ENCODE measurements at places on chromosomes 4 and X.

- no peak for DNase-seq
These were observed 473.7 kb downstream of the GBA3 start for GRCh38 chr4:23166407-23166806.

GRCh38 chr4:181702864-181703495 is 540.2 kb upstream of the TENM3 start:
- DNase-seq: no peak

DNA sequence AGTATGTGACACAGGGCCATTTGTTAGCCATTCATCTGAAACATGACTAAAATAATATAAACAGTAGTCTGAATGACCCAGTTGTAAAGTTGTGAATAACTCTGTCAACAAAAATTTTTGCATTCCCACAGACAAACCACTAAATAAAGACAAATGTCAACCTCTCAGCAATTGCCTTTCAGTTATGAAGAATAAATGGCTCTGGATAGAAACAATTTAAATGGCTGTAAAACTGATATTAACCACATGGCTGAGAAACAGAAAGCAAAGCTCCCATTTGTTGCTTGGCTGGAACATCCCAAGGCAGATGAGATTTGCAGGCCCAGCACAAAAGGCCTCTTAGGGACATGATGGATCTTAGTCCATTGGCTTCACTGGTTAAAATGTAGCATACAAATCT is 296.3 kb downstream of the GALNTL6 start:
- no peak for DNase-seq

GRCh38 chrX:151013164-151013743 is 30.1 kb downstream of the HMGB3 start:
- no peak for DNase-seq

- DNase-seq: no peak
These were observed 230.1 kb upstream of the FTHL17 start for GRCh38 chrX:31301941-31302340.

GRCh38 chr4:148007314-148007760 is 275.4 kb downstream of the ARHGAP10 start:
- peak; percentile 80 for DNase-seq

DNA sequence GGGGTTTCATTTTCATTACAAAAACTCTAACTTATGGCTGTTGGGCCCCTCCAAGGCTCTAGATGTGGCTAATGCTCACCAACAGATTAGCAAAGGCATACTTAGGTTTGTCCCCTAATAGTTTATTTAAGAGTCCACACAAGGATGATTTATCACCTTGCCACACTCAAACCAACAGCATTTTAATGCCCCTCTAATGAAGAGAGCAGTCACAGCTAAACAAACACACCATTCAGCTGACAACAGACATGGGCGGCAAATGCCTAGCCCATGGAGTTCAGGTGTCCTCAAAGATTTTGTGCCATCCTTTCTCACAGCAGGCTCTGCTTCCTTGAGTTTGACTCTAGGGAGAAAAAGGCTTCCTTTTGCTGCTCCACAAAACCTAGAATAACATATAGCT is 61.8 kb upstream of the CITED1 start:
- DNase-seq: no peak

GRCh38 chr4:74475091-74475800 is 30.3 kb downstream of the AREG start:
- DNase-seq: no peak

DNA sequence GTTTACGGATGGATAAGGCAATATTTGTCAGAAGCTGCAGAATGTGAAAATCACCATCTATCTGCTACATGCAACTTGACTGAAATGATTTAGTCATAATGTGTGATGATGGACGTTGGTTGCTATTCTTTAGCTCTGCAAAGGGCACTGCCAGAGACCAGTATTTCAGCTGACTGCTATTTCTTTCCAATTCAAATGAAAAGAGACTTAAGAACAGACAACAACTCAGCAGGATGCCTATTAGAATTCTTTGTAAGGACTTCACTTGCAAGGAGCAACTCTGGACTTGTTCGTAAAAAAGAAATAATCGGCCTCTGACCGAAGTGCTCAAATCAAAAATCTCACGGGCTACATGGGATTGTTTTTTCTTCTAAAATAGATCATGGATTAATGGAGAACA is 262.7 kb downstream of the DHX15 start:
- no peak for DNase-seq

DNA sequence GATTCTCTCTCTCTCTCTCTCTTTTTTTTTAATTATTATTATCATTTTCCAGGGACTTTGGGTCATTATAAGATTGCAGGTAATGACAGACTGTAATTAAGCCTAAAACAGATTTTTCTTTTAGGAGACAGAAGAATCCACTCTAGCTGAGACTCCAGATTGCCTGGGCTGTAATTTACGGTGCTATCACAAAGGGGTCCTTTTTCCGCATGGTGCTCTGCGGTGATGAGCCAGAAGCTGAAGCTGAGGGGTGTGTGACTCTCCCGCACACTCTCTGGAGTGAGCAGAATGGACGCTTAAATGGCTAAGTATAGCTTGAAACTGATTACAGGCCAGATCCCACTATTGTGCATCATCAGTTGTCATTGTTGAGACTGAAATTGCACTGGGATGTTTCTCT is 50.0 kb downstream of the LGI2 start:
- DNase-seq: no peak
